T-helper 2 cell (primary cell): ENCODE measurements at places on chromosomes 6 and 20.

GRCh38 chr20:46060301-46060881 is 29.4 kb downstream of the NCOA5 start:
- no peak for DNase-seq

DNA sequence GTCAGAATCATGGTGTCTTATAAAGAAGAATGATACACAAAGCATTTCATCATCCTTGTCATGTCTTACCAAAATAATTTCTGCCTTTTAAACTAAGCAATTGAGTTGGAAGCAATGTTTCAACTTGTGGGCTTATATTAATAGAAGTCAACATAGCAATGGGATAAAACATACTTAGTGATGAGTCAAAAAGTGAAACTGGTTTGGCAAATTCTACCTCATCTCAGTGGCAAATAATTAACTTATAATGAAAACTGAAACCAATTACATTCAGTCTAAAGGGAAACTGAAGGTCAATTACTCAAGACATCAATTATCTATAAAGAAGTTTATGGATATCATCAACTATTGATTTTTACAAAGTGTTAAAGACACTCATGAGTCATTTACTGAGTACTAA is 463.8 kb downstream of the BMP2 start:
- no peak for DNase-seq

DNA sequence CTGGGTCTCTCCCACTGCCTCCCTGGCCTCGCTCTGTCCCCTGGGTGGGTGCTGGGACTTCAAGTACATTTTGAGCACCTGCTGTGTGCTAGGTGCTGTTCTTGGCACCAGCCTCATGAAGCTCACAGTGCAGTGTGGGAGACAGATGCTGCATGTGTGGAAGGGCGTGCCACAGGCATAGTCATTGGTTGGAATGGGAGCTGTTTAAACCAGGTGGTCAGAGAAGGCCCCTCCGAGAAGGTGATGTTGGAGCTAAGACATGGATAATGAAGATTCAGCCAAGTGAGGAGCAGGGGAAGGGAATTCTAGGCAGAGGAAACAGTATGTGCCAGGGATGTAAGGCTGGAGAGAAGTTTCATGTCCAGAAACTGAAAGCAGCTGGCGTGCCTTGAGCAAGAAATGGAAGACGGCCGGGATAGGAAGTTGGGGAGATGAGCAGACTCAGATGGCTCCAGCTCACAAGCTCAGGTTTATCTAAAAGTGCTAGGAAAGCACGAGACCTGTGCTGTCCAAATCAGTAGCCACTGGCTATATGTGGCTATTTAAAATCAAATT is 9.9 kb downstream of the LPIN3 start:
- DNase-seq: no peak

DNA sequence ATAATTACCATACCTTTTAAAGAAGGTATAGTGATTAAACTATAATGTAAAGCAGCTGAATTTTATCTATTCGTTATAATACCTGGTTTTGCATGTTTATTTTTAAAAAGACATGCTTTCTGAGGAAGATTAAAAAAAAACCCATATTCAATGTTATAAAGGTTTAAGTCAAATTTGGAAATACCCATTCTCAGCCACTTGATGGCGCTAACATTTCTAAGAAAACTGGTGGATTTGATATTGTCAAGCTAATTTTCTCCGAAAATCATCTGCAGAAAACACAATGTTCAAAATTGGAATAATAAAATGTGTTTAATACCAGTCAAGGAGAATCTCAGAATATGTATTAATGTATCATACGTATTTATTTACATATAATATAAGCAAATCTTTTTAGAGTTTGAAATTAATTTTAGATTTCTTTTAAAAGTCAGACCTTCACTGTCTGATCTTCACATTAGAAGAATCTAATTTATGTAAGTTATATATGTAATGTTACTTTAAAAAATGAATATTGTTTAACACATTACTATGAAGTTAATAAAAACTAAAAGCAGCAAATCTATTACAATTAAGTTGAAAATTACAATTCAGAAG is 35.0 kb downstream of the SHPRH start:
- no peak for DNase-seq

GRCh38 chr6:87279196-87279595 is 43.2 kb upstream of the SMIM8 start:
- no peak for DNase-seq

GRCh38 chr6:99458319-99458718 is 33.2 kb upstream of the PNISR start:
- no peak for DNase-seq

DNA sequence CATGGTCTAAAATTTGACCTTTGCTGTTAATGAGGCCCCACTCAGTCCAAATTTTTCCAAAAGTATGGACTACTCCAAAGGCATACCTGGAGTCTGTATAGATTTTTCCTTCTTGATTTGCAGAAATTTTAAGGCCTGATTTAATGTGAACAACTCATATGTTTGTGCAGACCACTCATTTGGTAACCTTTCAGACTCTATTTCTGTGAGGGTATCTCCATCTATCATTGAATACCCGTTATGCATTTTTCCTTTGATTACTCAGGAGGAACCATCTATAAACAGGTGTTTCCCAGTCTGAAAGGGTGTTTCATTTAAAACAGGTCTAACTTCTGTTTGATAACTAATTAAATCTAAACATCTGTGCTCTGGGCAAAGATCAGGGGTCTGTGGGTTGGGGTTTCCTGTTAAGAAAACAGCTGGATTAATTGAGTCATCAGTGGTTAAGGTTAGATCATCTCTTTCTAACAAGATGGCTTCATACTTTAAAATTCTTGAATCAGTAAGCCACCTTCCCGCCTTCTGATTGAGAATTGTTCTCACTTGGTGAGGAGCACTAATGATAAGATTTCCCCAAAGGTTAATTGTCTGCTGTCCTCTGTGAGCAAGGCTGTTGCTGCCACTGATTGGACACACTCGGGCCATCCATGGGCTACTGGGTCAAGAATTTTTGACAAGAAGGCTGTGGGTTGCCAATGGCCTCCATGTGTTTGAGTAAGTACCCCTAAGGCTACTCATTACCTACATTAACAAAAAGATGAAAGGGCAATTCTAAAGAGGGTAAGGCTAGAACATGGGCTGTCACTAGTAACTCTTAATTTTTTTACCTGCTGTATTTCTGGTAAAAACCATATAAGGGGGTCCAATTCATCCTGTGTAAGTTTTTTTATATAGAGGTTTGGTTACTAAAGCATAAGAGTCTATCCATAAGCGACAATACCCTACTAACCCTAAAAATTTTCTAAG is 24.1 kb downstream of the HLA-B start:
- no peak for DNase-seq

DNA sequence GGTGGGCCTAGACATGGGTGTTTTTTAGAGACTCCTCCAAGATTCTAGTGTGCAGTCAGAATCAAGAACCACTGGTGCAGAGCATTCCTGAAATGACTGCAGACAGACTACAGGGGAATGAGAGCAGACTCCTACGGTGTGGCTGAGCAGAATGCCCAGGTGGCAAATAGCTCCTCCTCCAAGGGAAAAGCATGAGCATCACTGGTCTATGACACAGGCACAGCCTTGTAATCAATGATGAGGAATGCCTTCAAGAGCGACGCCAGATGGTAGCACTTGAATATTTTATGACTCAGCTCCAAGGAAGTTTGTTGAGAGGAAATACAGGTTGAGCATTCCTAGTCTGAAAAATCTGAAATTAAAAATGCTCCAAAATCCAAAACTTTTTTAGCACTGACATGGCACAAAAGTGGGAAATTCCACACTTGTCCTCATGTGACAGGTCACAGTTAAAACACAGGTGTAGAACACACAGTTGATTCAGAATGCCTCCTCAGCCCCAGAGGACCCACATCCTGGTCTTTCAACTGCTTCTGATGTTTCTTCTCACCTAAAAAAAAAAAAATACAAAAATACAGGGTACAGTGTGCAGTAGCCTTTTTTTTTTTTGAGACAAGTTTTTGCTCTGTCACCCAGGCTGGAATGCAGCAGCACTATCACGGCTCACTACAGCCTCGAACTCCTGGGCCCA is 10.6 kb upstream of the FAM8A1 start:
- DNase-seq: no peak

- no peak for DNase-seq
These were observed 53.2 kb downstream of the CRYBG1 start for GRCh38 chr6:106413722-106414121.

DNA sequence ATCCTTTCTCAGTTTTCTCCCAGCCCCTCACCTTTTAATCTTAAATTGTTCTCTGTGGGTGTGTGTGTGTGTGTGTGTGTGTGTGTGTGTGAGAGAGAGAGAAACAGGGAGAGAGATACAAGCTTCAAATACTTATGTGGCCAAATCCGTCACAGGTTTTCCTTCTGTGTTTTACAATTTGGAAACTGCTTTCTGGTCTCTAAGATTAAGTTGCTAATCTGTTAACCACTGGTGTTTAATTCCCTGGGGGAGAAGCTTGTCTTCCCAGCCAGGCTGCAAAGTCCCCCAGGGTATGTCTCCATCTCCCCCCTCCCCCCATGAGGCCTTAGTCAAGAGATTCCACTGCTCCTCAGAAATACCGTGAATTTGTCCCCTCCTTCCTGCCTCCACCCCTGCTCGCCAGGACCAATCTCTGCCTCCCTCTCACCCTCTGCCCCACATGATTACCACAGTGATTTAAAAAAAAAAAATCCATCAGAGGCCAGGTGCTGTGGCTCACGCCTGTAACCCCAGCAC is 49.0 kb downstream of the RIPOR3 start:
- no peak for DNase-seq

DNA sequence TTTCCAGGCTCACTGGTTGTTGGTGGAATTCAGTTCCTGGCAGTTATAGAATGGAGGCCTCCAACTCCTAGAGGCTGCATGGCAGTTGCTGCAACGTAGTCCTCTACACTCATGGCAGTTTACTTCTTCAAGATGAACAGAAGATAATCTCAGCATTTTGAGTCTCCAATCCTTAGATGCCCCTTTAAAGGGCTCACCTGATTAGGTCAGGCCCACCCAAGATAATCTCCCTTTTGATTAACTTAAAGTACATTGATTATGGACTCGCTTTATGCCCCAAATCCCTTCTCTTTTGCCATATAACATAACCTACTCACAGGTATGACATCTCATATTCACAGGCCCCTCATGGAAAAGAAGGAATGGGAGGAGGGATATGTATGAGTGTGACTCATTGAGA is 76.4 kb downstream of the ZNF133 start:
- no peak for DNase-seq

- DNase-seq: no peak
These were observed 966.6 kb downstream of the HACE1 start for GRCh38 chr6:103893141-103893581.

DNA sequence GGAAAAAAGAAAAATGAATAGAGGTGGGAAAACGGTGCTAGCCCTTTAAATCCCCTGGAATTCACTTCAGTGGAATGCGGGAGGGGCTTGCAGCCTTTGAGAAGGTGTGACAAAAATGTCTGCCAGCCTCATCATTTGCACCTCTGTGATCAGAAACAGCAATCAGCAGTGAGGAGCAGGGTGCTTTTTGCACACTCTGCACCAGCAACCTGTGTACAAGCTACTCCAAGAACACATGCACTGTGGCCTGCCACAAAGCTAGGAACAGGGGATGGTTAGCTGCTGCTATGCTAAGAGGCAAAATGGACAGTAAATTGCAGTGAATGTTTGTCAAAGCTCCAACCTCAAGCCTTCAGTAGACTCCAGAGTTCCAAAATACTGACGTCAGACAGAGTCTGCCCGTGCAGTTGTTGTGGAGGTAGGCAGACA is 29.7 kb downstream of the GINS1 start:
- no peak for DNase-seq

- no peak for DNase-seq
These were observed 182.3 kb upstream of the RALGAPA2 start for GRCh38 chr20:20894753-20895152.

DNA sequence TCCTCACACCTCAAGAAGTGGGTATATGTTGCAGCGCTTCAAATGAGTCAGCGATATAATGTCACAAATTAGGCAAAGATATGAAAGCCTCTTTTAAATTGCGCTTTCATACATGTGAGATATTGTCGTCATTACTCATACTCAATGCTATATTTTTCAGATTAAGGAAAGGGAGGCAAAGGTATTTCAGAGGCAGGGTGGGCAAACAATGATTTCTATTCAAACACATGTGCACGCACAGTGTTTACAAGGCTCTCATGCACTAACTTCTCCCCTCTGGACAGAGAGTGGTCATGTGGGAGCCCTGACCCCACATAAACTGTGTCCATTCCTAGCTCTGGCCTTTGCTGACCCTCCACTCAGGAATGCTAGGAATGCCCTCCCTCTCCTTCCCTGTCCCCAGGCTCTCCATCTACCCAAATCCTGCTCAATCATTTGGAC is 112.1 kb upstream of the TMEM170B start:
- DNase-seq: no peak

DNA sequence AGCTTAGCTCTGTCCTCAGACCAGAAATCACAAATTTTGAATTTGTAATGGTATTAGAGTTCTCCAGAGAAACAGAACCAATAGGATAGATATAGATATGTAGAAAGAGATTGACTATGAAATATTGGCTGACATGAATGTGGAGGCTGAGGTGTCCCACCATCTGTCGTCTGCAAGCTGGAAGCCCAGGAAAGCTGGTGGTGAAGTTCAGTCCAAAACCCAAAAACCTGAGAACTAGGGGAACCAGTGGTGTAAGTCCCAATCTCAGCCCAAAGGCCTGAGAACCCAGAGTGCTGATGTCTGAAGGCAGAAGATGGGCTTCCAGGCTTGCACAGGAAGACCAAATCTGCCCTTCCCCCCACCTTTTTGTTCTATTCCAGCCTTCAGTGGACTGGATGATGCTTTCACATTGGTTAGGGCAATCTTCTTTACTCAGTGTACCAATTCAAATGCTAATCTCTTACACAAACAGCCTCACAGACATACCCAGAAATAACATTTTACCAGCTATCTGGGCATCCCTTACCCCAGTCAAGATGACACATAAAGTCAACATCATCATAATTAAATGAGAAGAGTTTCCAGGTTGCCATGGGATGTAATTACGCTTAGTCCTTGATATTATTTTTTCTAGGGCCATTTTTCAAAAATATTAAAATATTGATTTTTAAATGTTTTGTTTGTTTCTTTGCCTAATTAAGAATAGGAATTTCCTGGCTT is 570.8 kb downstream of the UTRN start:
- DNase-seq: no peak

DNA sequence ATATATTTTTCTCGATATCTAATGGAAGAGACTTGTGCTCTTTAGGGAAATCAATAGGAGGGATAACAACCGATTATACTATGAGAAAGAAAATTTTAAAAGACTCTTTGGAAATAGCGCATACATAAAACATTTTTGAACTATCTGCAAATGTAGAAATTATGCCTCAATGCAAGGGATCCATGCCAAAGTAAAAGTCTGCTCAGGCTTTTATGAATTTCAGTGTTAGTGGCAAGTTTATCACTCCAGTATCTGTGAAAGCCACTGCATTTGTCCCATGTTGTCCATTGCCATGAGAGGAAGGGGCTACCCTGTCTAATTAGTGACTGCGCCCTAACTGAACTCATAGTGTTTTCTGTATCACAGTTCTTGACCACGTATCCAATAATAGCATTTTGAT is 81.4 kb downstream of the TSHZ2 start:
- no peak for DNase-seq

DNA sequence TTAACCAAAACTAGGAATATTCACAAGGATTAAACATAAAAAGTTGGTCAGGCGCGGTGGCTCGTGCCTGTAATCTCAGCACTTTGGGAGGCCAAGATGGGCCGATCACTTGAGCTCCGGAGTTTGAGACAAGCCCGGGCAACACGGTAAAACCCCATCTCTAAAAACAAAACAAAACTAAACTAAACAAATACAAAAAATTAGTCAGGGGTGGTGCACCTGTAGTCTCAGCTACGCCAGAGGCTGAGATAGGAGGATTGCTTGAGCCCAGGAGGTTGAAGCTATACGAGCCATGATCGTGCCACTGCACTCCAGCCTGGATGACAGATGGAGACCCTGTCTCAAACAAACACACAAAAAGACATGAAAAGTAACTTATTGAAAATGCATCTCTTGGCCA is 3.2 kb downstream of the PSORS1C2 start:
- DNase-seq: no peak
